ENCODE measurements at places on chromosomes 5 and 9.

DNA sequence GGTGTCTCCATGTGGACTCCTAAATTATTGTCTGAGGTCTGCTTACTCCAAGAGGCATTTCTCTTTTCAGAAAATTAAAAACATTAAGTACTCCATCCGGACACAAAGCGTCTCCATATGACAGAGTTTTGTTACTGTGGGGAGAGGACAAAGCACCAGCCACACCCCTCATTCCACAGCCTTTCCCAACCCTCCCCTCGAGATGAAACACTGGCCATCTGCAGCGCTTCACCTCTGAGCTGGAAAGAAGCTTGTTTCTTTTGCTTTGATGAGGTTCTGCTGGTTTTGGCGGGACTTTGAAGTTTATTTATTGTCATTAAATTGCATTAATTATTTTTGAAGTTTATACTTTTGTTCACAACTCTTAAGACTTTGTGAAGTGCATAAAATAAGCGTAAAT lies 27.6 kb upstream of the NKD2 start:
- no peak for DNase-seq

- no peak for DNase-seq
Observed at GRCh38 chr9:71179183-71179582, 57.8 kb upstream of the TRPM3 start.

DNA sequence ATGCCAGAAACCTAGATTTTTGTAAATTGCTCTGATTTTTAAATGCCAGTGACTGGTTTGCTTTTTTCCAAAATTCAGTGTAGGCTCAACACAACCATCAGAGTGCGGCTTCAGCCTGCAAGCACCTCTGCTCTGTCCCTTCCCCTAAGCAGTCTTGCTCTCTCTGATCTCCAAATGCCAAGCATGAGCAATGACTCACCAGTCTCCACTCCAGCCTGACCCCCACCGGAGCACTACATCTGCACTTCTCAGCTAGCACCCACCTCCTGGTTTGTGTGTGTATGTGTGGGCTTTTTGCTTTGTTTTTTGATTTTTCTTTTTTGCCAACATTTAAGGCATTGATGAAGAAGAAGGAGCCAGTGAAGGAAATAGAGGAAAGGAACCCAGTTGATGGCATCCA lies 61.4 kb upstream of the ADRA1B start:
- peak; percentile 34 for DNase-seq

DNA sequence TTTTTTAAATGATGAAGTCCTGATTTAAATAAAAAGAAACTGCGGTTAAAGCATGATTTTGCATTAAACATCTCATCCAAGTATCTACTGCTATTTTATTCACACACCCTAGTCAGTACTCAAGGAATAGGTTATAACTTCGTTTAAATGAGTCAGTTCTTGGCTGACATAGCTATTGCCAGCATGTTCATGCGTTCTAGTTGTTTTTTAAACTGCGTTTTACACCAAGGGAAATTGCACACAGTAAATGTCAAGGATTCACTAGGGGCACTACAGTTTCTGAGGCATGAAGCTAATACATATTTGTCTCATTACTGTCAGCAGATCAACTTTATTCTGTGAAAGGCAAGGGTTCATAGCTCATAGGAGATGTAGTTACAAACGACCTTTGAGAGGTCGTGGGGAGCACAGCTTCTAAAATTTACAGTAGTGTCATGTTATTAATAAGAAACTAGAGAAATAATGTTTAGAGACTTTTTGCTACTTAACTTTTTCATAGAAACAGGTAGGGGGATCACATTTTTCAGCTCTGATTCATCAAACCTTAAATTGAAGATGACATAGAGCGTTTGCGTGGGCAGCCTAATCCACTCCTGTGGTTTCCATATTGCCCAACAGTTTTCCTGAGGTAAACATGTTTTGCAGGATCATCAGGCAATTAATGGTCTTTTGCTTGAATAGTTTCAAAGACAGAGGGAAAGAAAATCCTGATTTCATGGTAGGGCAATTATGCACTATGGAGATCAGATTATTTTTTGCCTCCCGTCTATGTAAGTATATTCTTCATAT lies 2222.7 kb upstream of the WWC1 start:
- no peak for DNase-seq

DNA sequence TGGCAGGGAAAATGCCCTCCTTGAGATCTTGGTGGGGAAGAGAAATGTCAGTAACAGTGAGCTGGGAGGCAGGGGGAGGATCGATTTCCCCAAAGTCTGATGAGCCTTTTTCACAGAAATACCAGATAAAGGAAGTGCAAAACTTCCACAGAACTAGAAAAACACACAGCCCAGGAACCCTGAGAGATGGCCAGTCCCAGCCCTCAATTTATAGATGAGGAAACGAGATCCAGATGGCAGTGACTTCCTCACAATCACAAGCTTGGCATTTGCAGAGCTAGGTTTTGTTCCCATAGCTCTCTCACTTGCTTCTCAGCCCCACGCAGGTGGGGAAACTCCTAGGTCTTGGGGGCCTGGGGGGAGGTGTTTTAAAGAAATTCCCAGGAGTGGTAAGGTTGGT lies 3.8 kb upstream of the GGTA1 start:
- no peak for DNase-seq

- DNase-seq, result peak; percentile 53
Observed at GRCh38 chr9:128819716-128820664, 1.7 kb downstream of the ENDOG start.

GRCh38 chr5:3905521-3905920 lies 309.9 kb downstream of the IRX1 start:
- DNase-seq, result no peak

DNA sequence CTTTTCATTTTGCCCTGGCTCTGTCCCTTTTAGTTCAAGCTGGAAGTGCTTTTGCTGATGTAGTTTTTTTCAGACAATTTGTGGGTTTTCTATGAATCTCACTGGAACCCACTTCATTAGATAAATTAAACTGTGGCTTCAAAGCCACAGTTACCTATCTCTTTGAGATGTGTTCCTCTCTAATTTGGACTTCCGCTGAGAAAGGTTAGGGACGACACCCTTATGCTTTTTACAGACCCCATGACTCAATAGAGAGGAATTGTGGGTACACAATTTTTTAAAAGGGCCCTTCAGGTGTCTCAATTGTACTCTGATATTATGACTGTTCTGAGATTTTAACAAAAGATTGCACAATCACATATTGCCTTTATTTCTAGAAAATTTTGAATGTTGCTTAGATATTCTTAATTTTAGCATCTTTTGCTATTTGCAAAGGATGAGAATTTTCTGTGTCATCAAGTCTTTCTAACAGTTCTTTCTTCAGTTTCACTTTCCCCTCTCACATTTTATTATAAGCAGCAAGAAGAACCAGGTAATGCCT lies 110.6 kb downstream of the GADD45G start:
- no peak for DNase-seq

- no peak for DNase-seq
Observed at GRCh38 chr9:77756449-77756848, 108.3 kb upstream of the GNA14 start.

DNA sequence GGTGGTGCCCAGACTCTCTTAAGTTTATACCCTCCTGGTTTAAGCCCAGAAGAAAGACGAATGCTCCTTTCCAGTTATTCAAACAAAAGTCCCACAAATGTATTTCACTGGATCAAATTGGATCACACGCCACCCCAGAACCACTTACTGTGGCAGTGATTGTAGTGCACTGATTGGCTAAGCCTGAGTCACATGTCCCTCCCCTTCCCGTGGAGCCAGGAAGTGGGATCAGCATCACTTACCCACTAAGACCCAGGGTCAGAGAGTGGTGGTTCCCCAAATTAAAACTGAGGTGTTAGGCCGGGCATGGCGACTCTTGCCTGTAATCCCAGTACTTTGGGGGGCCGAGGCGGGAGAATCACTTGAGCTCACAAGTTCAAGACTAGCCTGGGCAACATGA lies 29.5 kb upstream of the CCDC180 start:
- DNase-seq, result no peak

- no peak for DNase-seq
Observed at GRCh38 chr5:81353189-81353588, 40.7 kb downstream of the ACOT12 start.

DNA sequence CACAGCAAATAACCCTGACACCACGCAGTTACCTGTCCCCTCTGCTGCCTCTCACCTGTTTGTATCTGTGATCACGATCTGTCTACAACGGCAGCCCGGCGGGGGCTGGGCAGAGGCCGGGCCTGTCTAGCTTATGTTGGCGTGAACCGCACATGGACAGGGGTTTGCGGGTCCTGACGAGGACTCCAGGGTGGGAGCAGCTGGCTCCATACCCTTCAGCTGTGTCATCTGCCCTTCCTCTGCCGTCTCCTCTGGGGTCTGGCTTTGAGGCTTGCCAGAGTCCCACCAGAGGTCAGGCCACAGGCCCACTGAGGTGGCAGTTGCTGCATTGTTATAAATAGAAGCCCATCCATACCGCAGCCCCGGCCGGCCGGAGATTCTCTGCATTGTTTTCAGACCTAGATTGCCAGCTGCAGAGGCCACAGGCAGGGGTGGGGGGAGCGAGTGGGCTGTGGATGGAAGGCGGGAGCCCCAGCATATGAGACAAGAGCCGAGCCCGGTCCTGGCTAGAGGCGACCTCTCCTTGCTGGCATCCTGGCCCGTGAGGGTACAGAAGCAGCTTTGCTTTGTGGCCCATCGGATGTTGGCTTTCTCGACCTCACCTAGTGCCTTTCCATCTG lies 37.8 kb downstream of the FAM78A start:
- peak; percentile 82 for DNase-seq

- no peak for DNase-seq
Observed at GRCh38 chr5:178199581-178200434, 4.5 kb upstream of the HNRNPAB start.

GRCh38 chr9:21812946-21813568 lies 10.6 kb downstream of the MTAP start:
- peak; percentile 82 for DNase-seq

GRCh38 chr9:113851873-113852272 lies 24.2 kb upstream of the ZNF618 start:
- no peak for DNase-seq

DNA sequence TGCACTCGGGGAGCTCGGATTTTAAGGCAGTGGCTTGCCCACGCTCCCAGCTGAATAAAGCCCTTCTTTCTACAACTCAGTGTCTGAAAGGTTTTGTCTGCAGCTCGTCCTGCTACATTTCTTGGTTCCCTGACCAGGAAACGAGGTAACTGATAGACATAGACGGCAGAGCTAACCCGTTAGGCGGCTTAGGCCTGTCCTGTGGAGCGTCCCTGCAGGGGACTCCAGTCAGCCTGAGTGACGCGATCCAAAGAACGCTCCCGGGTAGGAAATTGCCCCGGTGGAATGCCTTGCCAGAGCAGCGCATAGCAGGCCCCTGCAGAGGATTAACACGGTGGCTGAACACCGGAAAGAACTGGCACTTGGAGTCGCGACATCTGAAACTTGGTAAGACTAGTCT lies 1.8 kb upstream of the SELENOP start:
- DNase-seq, result no peak

- no peak for DNase-seq
Observed at GRCh38 chr5:23468658-23469057, 38.8 kb upstream of the PRDM9 start.

- DNase-seq, result peak; percentile 74
Observed at GRCh38 chr5:35919191-35919590, 19.2 kb downstream of the CAPSL start.

- DNase-seq, result no peak
Observed at GRCh38 chr9:116420993-116421538, 266.0 kb upstream of the TRIM32 start.

- DNase-seq, result peak; percentile 90
Observed at GRCh38 chr5:39755986-39756385, 331.2 kb upstream of the DAB2 start.

GRCh38 chr5:178249191-178249989 lies 16.8 kb upstream of the PHYKPL start:
- DNase-seq, result no peak

GRCh38 chr9:76887951-76888350 lies 18.0 kb downstream of the PRUNE2 start:
- DNase-seq, result no peak

GRCh38 chr9:72805238-72805637 lies 147.6 kb downstream of the ALDH1A1 start:
- DNase-seq, result no peak

GRCh38 chr9:114286146-114286679 lies 36.7 kb upstream of the ORM1 start:
- no peak for DNase-seq

- no peak for DNase-seq
Observed at GRCh38 chr5:111719773-111720172, 37.2 kb downstream of the NREP start.

DNA sequence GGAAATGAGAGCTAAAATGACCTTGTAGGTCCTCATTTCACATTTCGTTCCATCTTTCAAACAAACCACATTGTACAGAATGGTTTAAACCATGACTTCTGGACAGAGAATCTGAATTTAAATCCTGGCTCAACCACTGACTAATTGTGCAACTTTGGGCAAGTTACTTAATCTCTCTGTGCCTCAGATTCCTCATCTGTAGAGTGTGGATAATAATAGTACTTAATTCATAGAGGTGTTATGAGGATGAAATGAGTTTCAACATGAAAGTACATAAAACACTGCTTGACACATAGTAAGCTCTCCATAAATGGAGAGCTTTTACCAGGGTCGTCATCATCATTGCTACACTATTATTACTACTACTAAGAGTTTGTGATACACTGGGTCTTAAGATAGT lies 46.3 kb upstream of the FOXE1 start:
- no peak for DNase-seq

DNA sequence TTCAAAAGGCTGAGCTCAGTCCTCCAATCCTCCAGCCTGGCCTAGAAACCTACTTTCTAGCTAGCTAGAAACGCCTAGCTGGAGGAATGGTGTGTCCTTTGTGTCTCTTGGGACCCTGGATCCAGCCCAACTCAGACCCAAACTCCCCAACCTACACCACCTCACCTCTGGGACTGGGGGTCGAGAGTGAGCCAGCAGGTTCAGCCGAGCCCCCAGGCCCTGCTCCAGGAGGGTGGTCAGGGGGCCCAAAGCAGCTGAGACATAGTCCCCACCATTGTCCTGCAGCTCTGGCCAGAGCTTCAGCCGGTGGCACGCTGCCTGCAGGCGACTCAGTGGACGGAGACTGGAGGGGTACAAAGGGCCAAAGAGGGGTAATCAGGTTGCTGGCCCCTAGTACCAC lies 6.2 kb downstream of the NOL6 start:
- no peak for DNase-seq

DNA sequence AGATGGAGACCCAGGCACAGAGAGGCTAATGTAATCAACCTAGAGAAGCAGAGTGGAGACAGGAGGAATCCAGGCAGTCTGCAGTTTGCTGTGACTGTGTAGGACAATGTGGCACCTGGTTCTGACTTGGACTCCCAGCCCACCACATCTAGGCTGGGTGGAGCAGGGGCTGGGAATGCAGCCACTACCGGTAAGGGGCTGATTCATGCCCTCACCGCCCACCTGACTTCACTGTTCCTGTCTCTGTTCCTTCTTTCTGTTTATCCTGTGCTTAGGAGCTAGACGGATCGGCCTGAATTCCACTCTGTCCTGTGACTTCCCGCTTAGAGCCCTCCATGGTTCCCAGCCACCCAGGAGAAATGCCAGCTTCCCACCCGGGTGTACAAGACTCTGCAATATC lies 2.6 kb downstream of the PDLIM4 start:
- DNase-seq, result peak; percentile 45

- no peak for DNase-seq
Observed at GRCh38 chr5:80959768-80960442, at the start of gene RASGRF2. Gene RASGRF2, plus strand, starts transcription at chr5:80960363. Its CDS starts 376 bp downstream, at chr5:80960739.

GRCh38 chr9:122116040-122116439 lies 22.9 kb upstream of the TTLL11 start:
- no peak for DNase-seq

- peak; percentile 45 for DNase-seq
Observed at GRCh38 chr5:172743112-172743959, 27.7 kb downstream of the DUSP1 start.

Data from lung microvascular endothelial cell (primary cell).